ENCODE measurements at places on chromosomes 2 and 18. TPM values are rescaled to one million over a fixed set of nuclear protein-coding genes. Genes with fewer than 3 reads are reported as not detected.

ST8SIA3 gene
- total RNA-seq, result 2.7 TPM

TYW5 gene
- 2.9 TPM for total RNA-seq

DCDC2C gene
- total RNA-seq, result not detected

- no peak for DNase-seq
Measured at GRCh38 chr2:19710230-19710629, 191.6 kb downstream of the TTC32 start.

- no peak for DNase-seq
Measured at GRCh38 chr2:200041639-200042038, 86.3 kb downstream of the MAIP1 start.

GRCh38 chr2:109212836-109213563 is 84.0 kb downstream of the SH3RF3 start:
- no peak for DNase-seq

DNA sequence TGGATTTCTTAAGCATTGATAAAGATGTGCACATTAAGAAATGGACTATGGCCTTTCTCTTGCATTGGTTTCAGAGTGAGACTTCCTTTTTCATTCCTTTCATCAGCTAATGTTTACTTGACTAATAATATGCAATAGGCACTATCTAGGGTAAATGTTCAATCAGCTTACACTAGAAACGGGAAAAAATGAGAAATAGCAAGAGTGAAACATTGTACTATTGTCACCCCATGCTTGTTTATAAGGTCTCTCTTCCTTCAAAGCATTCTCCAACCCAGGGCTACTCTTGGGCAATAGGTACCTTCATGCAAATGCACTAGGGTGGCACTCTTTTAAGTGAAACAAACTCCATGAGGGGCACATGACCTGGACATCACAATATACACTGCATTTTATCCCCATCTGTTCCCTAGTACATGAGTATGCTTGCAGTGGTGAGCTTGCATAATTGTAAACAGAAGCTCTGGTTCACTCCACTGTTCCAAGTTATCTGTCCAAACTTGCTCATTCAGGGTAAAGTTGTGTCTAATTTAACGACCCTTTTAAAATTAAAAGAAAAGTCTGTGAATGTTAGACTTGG is 402.3 kb downstream of the ERBB4 start:
- no peak for DNase-seq

GRCh38 chr2:203490391-203490790 is 44.7 kb downstream of the RAPH1 start:
- DNase-seq, result no peak

Data from pancreas (tissue), 10 donors.